Urothelium cell line (cell line): ENCODE measurements at places on chromosomes 5 and 9.
A peak's percentile ranks its signal among the peaks of the same experiment; 100 is the strongest.

DNA sequence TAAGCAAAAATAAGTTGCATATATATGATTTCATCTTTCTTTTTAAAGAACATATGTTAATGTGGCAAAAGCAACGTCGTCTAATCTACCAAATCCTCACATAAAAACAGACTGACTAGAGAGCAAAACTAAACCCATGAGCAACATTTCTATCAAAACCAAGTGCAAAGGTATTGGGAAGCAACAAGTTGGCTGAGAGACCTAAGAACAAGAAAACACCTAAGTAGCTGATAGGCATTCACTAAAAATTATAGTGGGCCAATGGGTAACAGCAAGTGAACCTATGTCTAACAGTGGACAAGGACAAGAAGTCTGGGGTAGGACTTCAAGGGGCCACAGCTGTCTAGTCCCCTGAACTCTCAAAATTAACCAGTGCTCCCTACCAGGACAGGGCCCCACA is 130.1 kb downstream of the SIL1 start:
- no peak for DNase-seq

DNA sequence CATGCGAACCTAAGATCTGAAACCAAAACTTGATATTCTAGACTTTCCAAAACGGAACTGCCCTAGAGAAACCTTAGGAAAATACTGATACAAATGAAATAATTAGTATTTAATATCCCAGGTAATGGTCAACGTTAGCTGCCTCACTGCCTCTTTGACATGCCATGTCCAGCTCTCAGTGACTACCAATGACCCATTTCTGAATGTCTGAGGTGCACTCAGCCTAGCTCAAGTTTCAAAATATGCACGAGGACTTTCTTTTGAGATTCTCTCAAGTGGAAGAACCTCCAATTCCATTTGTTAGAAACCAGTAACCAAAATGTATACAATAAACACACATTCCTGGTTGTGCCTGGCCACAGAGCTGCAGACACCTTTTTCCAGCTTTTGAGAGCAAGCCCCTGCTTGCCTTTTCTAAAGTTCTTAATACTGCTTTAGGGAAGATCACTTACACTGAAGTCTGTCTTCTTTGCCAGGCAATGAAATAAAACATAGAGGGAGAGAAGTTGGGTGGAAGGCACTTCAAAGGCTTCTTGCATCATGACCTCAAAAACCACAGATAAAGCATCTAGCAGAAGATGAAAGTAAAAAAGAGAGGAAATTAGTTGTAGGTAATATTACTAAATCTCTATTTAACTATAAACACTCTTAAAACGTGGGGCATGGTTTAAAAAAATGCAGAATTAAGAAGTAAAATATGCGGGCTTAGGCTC is 87.9 kb downstream of the MRPS27 start:
- DNase-seq, result peak; percentile 14

- DNase-seq, result no peak
These were observed 108.6 kb downstream of the OXCT1 start for GRCh38 chr5:41761663-41762062.

GRCh38 chr5:100791391-100791790 is 111.7 kb downstream of the ST8SIA4 start:
- no peak for DNase-seq

DNA sequence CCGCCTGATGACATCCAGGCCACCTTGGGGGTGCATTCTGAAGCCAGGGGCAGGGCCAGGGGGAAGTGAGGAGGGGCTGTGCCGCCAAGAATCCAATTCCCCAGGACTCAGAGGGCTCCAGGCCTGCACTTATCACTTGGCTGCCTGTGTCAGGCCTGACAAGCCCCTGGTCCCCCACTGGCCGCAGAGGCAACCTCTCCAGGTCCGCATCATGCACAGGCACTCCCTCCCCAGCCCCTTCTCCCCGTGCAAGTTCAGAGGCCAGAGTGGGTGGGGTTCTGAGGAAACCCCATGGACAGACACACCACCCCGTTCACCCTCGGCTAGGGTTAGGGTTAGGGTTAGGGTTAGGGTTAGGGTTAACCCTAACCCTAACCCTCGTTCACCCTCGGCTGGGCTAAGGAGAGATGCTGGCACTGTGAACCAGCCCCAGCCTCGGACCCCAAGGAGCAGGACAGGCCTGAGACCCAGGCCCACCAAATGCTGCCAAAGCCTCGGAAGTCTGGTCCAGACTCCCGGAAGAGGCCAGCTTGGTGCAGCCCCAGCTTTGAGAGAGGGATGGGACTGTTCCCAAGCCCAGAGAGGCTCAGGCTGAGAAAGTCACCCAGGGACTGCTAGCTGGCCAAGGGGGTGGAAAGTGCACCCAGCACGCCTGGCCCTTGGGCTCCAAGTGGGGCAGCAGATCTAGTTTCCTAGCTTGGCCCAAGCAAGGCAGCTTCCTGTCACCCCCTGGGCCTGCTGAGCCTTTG is 4.9 kb downstream of the LCN2 start:
- DNase-seq, result no peak

DNA sequence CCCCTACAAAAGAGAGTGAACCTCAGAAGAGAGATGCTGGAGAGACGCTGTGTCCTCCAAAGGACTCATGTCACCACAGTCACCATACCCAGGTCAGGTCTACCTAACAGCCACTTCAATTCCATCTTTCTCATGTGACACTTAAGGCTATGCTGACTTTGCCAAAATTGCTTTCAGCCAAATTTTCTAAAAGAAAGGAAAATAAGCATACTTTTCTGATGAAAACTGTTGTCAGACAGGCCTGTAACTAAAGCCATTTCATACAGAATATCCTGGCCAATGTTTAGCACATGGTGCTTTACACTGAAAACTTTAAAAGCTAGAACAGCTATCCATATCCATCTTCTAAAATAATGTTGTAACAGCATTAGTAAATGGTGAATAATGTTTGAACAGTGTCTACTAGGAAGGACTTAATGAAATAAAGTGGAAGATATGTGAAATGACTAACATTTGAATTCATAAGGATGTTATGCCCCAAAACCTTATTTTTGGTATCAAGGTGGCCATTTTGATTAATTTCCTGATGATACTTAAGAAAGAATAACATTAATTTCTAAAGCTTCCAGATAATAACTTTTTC is 97.2 kb downstream of the NFIB start:
- DNase-seq, result no peak

DNA sequence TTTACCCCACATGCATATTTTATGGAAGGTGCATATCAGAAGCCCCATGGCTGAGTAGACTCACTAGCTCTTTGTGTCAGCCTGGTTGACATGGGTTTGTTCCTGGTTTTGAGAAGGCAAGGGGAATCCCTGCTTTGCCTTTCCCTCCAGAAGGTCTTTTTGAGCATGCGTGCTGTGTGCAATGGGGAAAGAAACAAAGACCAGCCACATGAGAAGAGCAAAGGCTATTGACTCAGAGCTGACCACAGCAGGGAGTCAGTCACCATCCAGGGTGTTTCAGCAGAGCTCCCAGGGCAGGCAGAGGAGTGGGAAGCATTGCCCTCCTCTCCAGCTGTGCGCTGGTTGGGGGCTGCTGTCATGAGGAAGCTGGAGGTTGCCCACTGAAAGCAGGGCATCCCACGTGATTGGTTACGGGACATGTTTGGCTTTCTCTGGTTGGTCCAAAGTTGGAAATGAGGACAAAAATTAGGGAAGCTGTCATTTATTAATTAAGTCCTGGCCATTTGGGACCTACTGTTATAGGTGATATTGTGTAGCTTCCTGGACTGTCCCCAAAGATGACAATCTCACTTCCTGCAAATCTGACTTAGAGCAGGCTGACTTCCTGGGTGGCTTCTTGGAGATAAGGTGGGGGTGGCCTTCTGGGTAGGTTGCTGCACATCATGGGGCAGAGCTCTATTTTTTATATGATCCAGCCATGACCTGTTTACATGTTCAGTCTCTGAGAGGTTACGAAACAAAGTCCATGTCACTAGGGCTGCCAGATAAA is 48.9 kb upstream of the TDRD7 start:
- DNase-seq, result no peak
